ENCODE measurements at places on chromosomes 6 and 20.
A peak's percentile ranks its signal among the peaks of the same experiment; 100 is the strongest.

GRCh38 chr6:112245511-112246203 lies 8.7 kb downstream of the LAMA4 start:
- DNase-seq, result no peak

DNA sequence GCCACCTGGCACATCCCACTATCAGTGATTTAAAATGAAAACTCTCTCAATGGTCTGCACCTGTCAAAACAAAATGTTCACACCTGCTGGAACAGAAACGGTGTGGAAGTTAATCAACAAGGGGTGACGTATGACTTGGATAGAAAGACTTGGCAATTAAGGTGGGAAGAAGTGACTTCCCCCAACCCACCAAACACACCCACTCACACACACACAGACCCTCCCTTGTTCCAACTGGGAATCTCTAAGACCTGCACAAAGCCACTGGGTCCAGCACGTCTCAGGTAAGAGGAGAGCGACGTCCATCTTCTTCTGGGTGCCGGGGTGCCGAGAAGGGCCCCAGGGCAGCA lies 25.1 kb upstream of the TCFL5 start:
- DNase-seq, result no peak

GRCh38 chr6:111775145-111775922 lies 97.9 kb downstream of the FYN start:
- DNase-seq, result no peak

- DNase-seq, result no peak
Observed at GRCh38 chr20:22474224-22474623, 110.1 kb downstream of the FOXA2 start.

DNA sequence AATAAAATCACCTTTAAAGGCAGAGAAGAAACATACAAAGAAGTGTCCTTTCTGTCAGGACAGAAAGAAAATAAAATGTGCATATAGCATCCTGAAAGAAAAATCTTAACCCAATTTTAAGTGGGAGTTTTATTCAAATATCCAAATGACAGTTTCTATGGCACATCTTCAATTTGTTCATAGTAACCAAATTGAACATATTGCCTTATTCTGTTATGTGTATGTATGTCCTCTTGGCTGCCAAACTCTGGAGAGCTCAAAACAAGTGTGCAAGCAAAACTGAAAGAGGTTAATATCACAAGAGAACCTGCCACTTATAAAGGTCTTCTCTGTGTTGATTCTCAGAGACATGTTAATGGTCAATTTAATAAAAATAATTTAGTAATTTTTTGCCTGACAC lies 334.7 kb downstream of the BCKDHB start:
- no peak for DNase-seq

GRCh38 chr6:143200167-143200770 lies 139.6 kb downstream of the AIG1 start:
- DNase-seq, result no peak

GRCh38 chr20:37575884-37576283 lies 48.2 kb upstream of the BLCAP start:
- DNase-seq, result no peak

DNA sequence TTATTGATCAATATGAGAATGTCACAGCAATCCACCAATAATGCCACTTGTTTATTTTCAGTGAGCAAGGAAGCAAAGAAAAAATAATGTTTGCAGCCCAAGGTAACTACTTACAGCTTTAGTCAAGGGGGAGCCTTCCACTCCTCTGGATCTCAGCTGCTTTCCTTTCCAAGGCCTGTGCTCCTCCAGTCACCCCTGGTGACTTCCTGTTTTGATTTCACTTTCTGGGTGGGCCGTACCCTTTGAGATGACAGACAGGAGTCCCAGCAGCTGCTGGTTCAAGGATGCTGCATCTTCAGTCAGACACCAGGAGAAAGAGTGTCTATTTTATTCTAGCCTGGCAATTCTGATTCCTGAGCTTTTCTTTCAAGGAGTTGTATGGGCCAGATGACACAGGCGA lies 5.6 kb upstream of the VNN2 start:
- peak; percentile 75 for DNase-seq

DNA sequence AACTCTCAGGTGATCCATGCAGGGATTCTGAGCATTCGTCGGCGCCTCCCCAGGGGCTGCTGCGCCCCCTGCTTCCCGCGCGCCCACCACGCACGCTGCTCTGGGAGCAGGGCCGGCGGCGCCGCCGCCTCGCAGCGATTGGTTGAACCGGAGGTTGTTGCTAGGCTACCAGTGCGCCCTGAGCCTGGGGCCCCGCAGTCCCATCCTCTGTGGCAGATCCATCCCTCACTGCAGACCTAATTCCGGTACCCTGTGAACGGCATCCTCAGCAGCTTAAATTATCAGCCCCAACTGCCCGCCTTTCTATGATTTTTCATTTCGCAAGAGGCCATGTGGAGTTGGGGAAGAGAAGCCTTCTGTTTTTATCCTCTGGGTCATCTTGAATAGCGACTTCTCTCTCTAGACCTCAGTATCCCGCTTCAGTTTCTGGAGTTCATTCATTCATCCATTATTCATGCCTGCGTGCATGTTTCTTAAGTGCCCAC lies 15.4 kb downstream of the PNPLA1 start:
- DNase-seq, result no peak

DNA sequence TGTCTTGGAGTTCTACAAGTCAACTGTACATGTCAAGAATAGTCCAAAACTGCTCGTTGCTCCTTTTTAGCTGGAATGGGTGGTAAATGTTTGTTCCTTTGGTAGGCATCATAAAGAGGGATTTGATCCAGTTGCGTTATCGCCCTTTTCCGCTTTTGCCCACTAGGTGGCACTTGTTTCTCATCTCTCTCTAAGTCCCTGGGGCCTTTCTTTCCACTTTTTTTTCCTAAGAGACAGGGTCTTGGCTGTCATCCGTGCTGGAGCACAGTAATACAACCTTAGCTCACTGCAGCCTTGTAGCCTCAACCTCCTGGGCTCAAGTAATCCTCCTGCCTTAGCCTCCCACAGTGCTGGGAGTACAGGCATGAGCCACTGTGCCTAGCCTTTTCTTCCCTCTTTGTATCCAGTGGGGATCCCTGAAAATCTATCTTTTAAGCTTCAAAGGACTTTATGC lies 20.7 kb downstream of the GTPBP2 start:
- peak; percentile 55 for DNase-seq

DNA sequence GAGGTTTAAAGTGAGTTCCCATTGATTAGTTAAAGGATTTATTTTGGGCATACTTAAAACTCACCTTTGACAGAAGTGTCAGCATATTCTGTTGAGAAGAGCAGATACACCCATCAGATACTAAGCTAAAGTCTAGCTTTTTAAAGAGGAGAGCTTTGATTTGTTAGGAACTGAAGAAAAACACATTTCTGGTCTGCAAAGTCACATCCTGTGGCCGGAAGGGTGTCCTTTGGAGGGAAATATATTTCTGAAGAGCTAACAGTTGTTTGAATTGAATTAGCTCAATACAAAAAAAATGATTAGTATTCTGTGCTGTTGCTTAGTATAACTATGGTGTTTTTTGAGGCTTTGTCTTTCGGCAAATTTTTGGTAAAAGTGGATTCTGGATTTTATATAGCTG lies 302.7 kb downstream of the RFPL4B start:
- no peak for DNase-seq

DNA sequence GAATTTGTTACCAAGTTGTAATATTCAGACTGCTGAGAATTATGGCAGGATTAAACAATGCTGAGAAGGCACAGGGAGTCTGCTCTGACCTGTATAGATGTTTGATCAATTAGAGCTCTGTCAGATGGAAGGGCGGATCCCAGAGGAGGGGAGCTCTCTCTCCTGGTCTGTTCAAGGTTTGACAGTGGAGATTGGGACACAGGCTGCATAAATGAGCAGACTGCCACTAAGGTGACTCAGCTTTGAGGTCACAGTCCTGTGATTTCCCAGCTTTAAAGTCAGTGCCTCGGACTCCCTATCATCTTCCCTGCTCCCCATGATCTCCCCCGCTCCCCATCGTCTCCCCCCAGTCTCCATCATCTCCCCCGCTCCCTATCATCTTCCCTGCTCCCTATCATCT lies 59.2 kb upstream of the SLC22A23 start:
- no peak for DNase-seq

DNA sequence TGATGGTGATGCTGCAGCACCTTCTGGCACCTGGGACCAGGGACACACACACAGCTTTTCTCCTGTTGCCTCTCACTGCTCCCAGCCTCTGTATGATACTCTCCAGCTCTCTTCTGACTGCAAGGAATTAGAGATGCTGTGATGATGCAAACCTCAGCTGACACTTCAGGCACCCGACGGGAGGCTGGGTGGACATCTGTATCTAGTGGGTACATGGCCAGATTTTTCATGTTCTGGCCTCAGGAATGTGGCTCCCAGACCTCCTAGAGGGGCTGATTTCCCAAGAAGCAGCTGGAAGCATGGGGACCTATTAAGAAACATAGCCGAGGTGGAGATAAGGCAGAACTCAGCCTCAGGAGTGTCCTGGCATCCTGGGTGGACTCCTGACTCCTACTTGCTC lies 6.8 kb upstream of the EPB41L1 start:
- no peak for DNase-seq

GRCh38 chr6:56268266-56268665 lies 20.9 kb upstream of the COL21A1 start:
- DNase-seq, result no peak

- no peak for DNase-seq
Observed at GRCh38 chr20:60271597-60271996, 313.4 kb downstream of the CDH26 start.

DNA sequence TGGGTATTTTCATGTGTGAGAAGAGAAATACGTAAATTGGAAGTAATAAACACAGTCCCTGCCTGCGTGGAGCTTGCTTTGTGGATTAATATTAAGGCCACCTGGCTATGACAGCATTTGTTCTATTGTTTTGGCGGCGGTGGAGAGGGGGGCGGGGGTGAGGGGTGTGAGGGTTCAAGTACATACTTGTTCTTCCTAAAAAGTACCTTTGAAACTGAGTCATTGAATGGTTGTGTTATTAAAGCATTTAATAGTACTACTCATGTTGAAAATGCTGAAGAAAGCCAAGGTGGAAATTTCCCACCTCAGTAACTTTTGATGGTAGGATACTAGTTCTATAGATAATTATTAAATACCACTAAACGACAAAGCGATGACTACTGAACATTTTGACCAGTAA lies 95.0 kb downstream of the FOXC1 start:
- DNase-seq, result no peak

DNA sequence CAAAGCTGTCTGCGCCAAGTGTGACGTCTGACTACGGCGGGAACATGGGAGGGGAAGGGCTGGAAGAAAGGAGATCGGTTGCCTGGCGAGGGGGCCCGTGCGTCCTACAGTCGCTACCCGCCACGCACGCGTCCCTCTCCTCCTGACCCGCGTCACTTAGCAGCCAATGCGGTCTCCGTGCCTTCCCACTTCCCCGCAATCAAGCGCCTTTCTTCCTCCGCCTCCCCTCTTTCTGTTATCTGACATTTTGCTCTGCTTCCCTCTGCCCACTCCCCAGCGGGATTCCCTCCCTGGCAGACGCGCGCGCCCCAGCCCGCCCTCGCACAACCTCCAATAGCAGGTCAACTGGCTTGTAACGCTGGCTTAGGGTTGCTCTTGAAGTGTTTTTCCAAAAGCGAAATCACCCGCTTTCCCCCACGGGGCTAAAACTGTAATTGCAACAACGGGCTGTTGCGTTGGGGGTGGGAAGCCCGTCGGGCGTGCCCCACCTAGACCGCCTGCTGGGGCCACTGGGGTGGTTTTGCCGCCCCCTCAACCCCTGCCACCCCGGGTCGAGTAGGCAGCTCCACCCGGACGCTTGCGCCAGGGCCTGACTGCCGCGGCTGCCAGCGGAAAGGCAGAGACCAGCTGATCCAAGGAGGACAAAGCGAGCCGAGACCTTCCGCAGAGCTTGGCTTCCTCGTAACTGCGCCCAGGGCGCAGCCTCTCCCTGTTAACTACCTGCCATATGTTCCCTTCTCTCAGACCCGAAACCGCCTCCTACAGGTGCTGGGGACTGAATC lies 6.2 kb upstream of the SOX4 start:
- DNase-seq, result peak; percentile 38

GRCh38 chr20:23082846-23083552 lies 3.1 kb downstream of the CD93 start:
- no peak for DNase-seq

DNA sequence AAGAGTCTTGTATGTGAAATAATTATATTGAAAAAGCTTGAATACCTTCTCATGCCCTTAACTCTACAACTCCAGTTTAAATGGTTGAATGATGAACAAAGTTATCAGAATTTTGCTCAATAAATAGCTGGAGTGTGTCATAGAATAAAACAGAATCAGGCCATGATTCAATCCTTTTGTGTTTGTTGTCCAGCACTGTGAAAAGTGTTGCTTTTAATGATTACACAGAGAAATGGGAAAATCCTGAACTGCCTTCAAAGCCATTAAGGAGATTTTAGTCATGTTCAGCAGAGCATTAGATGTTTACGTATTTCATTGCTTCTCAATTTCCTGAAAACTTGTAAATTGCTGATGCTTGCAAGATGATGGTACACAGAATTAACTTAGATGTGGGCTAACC lies 262.9 kb upstream of the BTBD3 start:
- DNase-seq, result no peak

DNA sequence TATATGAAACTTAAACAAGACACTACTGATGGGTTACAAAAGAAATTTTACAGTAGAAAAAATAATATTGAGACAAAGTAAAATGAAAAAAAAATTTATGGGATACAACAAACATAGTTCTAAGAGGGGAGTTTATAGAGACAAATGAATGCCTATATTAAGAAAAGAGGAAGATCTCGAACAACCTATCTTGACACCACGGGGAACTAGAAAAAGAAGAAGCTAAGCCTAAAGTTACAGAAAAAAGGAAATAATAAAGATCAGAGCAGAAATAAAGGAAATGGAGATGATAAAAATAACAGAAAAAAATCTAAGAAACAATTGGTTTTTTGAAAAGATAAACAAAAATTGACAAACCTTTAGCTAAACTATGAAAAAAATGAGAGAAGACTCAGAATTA lies 9.1 kb upstream of the ECHDC1 start:
- no peak for DNase-seq

GRCh38 chr6:74610352-74610751 lies 595.5 kb downstream of the COL12A1 start:
- no peak for DNase-seq

DNA sequence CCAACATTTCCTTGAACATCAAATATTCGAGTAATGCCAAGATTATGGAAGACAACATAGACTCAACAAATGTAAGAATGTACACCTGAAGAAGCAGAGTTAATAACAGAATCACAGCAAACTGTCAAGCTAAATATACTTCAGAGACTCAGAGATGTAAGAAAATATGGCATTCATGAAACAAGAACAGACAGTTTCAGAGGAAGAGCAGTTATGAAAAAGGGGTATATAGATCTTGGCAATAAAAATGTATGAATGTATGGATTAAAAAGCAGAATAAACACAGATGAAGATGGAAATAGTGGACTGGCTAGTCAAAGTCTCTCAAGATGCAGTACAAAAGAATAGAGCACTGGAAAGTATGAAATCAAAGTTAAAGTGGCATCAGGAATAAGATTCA lies 18.4 kb downstream of the RRAGD start:
- DNase-seq, result no peak

DNA sequence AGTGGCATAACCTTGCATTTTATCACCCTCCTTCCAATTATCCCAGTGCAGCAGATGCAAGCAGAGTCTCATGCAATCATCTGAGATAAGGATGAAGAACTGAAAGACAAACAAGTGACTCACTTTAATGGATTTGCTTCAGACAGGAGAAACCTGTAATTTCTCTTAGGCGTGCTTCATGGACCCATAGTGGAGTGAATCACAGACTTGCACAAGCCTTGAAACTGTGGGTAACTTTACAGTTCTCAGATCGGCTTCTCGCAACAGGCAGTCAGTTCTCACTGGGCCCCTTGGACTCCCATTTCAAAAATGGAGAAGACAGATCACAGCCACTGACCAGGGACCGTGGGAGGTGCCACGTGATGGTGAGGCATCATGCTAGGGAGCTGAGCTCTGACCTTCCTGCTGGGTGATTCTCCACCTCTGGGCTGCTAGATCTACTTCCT lies at the start of gene ADGRF4:
Gene ADGRF4 (plus strand): TSS at position 239 of the 446 bp plus-strand sequence. CDS start 8,666 bp downstream, outside the sequence.
- no peak for DNase-seq

All from activated CD4-positive, alpha-beta T cell treated with anti-CD3 and anti-CD28 coated beads, Interleukin-10, Interleukin-2, amounts not matched to agents 100 ng/mL and 50 ng/mL, durations not matched to agents 16 hours and 8 hours (primary cell).